ENCODE measurements at places on chromosomes 16 and 17.

DNA sequence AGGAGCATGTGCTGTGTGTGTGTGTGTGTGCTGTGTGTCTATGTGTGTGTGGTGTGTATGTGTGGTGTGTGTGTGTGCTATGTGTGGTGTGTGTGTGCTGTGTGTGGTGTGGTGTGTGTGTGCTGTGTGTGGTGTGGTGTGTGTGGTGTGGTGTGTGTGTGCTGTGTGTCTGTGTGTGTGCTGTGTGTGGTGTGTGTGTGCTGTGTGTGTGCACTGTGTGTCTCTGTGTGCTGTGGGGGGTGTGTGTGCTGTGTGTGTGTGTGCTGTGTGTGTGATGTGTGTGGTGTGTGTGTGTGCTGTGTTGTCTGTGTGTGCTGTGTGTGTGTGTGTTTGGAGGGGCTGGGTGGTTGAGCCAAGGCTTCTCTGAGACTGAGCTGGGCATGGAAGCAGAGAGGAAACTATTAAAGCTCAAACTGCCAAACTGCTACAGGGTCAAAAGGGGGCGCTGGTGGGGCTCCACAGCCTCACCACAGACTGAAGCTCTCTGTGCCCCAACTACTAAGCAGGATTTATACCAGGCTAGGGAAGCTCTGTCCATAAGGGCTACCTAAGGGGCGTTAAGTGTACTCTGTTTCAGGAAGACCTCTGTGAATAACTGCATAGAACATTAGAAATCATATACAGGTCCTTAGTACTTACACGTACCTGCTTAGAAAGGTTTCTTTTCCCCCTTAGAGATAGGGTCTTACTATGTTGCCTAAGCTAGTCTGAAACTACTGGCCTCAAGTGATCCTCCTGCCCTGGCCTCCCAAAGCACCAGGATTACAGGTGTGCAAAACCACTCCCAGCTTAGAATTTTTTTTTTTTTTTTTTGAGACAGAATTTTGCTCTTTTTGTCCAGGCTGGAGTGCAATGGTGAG is 27.8 kb upstream of the GHDC start:
- DNase-seq, result peak; percentile 54

DNA sequence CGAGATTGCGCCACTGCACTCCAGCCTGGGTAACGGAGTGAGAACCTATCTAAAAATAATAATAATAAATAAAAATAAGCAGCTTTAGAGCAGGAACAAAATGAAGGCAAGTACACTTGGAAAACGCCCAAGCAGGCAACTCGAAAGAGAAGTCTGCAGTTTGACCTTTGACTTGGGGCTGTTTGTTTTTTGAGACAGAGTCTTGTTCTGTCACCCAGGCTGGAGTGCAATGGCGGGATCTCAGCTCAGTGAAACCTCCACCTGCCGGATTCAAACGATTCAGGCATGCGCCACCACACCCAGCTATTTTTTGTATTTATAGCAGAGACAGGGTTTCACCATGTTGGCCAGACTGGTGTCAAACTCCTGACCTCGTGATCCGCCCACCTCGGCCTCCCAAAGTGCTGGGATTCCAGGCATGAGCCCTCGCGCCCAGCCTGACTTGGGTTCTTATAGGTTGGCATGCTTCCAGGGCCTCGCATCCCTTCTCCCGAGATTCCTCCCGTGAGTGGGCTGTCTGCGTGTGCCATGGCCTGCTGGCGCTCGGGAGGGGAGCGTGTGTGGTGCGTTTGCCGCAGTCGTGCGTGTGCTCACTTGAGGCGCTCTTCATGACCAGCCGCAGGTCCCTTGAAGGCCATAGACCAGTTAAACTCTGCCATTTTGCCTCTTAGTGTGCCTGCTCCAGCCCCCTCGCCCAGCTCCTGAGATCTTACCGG is 18.4 kb upstream of the UBE2I start:
- no peak for DNase-seq

- DNase-seq, result peak; percentile 35
Observed at GRCh38 chr16:30430428-30430970, 669 bp upstream of the DCTPP1 start.

- DNase-seq, result peak; percentile 49
Observed at GRCh38 chr17:50221266-50221863, 19.9 kb upstream of the COL1A1 start.

- no peak for DNase-seq
Observed at GRCh38 chr16:87678618-87679017, 76.3 kb downstream of the JPH3 start.

GRCh38 chr17:36889770-36890349 is 47.4 kb upstream of the LHX1 start:
- DNase-seq, result no peak

DNA sequence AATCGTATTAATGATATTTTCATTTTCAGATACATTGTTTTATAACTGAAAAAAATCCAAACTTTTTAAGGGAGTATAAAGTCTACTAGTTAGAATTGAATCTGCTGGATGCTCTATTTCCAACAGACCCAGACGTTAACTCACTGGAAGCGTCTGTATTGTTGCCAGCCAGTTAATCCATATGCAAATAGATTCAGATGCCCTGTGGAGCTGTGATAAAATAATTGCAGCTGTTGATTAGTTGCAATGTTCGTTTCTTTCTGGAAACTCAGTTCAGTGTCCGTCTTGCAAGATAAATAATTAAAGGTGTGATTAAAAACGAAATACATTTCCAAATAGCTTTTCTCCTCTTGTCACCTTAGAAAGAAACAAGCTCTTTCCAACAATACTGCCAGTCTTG is 5.1 kb upstream of the GNA13 start:
- DNase-seq, result no peak

- peak; percentile 96 for DNase-seq
Observed at GRCh38 chr16:25109643-25110042, 1.9 kb upstream of the LCMT1 start.

- DNase-seq, result no peak
Observed at GRCh38 chr16:11104168-11105037, 151.6 kb downstream of the SOCS1 start.

DNA sequence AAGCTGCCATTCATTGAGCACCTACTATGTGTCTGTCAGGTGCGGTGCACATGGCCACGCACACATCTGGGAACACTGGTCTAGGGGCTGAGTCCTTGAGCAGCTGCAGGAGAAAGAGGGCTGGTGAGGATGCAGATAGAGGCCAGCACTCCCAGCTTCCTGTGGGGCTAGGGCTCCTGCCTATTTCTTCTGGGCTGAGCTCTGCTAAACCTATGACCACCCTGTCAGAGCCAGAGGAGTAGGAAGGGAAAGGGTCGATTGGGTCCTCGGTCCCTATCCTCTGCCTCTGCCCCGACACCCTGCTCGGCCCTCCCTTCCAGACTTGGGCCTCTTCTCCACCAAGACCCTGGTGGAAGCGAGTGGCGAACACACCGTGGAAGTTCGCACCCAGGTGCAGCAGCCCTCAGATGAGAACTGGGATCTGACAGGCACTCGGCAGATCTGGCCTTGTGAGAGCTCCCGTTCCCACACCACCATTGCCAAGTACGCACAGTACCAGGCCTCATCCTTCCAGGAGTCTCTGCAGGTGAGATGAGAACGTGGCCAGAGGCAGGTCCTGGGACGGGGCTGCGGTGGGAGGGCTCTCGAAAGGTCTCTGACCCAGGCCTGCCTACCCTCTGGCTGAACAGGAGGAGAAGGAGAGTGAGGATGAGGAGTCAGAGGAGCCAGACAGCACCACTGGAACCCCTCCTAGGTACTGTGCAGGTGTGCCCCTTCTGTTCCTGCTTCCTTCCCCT is 4.0 kb upstream of the TMEM88 start:
- DNase-seq, result no peak

- no peak for DNase-seq
Observed at GRCh38 chr17:56926704-56927103, 12.9 kb upstream of the TRIM25 start.

GRCh38 chr16:69273009-69273408 is 38.1 kb upstream of the VPS4A start:
- peak; percentile 17 for DNase-seq

GRCh38 chr17:81814748-81815645 is 11.0 kb downstream of the GCGR start:
- no peak for DNase-seq

- no peak for DNase-seq
Observed at GRCh38 chr16:26129997-26130396, 438.2 kb downstream of the HS3ST4 start.

DNA sequence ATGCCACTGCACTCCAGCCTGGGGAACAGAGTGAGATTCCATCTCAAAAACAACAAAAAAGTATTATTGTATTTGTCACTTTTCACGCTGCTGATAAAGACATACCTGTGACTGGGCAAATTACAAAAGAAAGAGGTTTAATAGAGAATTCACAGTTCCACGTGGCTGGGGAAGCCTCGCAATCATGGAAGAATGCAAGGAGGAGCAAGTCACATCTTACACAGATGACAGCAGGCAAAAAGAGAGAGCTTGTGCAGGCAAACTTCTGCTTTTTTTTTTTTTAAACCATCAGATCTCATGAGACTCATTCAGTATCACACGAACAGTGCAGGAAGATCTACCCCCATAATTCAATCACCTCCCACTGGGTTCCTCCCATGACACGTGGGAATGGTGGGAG is 41.5 kb upstream of the ETV4 start:
- peak; percentile 25 for DNase-seq

- DNase-seq, result no peak
Observed at GRCh38 chr17:81941484-81942166, 4.5 kb upstream of the PYCR1 start.

- DNase-seq, result no peak
Observed at GRCh38 chr17:2905269-2905668, 109.0 kb downstream of the RAP1GAP2 start.

DNA sequence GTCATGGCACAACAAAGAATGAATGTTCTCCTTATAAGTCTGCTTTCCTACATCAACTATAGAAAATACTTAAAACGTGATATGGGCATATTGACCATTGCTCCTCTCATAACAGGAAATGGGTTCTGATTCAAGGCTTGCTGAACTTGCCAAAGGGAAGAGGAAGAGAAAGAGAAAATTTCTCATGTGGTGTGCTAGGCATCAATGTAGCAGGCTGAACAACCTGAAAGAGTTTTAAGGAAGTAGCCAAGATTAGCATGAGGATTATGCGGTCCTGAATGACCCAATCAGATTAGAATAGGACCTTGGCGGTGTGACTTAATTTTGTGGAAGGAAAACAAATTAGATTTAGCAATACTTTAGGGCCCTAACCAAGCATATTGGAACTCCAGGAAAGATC is 617.7 kb upstream of the CDH11 start:
- DNase-seq, result no peak

GRCh38 chr16:17412791-17413190 is 58.0 kb downstream of the XYLT1 start:
- DNase-seq, result no peak

- peak; percentile 19 for DNase-seq
Observed at GRCh38 chr16:47475786-47476185, 14.7 kb downstream of the PHKB start.

- no peak for DNase-seq
Observed at GRCh38 chr17:57530026-57530425, 215.1 kb downstream of the CCDC182 start.

DNA sequence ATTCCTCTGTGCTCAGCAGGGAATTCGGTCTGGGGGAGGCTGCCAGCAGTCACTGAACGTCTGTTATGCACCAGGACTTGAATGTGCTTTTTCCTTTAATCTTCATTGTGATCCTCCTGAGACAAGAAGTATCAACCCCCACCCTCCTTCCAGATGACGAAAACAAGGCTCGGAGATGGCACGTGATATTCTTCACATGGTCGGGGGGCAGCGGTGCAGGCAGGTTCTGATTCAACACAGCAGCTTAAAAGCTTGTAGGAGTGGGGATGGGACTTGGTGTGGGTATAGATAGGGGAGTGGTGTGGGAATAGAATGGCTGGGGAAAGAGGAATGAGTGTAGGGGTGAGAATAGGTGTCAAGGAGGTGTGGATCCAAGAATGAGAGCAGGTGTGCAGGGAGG is 6.4 kb downstream of the NECAB2 start:
- DNase-seq, result no peak

- DNase-seq, result no peak
Observed at GRCh38 chr17:42334677-42335076, 46.4 kb downstream of the STAT5A start.

DNA sequence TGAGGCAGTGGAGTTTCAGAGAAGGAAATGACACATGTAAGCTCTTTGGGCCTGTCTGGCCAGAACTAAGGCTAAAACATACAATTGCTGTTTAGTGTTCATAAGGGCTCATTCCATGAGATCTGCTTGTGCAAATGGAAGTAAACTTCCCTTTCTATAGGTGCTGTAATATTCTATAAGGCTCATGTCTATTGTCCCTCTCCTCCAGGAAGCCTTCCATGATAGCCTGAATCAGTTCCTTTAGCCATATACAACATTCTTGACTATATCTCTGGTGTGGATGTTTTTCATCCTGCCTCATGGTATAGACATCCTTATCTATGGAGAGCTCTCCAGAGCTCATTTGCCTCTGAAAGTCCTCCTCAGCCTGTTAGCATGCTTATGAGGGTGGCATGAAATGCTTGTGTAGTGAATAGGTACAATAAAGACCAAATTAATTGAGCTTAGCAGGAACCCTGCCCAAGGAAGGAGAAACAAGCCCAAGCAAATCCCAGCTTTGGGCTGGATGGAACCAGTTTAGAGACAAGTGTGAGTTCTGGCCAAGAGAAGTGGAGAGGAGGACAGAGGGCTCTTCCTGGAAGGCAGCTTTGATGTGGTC is 1.6 kb upstream of the ETV4 start:
- no peak for DNase-seq

DNA sequence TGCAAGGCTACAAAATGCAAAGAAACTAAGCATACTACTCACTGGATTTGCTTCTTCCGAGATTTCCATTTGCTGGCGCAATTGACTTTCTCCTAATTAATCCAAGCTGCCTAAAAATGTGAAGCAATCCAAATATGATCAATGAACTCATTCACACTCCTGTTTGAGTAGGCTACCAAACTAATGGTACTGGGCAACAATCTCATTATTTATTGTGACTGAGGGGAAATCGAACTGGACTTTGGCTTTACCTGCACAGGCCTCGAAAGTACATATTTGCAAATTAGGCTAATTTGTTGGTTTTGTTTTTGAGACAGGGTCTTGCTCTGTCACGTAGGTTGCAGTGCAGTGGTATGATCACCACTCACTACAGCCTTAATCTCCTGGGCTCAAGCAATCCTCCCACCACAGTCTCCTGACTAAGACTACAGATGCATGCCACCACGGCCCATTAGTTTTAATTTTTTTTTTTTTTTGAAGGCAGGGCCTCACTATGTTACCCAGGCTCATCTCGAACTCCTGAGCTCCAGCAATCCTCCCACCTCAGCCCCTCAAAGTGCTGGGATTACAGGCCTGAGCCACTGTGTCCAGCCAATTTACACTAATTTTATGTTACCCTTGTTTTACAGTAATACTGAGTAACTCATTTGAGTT is 2.6 kb downstream of the ERI2 start:
- no peak for DNase-seq

DNA sequence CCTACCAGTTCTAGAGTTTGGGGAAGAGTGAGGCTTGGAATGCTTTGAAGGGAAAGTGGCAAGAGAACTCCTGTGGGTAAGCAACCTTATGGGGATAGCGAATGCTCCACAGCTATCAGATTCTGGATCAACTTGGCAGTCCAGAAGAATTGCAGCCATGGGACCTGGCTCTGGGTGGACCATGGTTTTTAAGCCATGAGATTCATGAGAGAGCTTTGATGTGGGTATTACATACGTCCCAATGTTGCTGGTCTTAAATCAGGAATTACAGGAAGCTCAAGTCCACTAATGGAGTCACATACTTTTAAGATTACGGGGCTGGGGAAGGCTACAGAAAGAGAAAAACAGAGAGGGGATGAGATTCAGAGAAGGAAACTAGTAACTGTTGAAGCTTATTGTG is 142.5 kb upstream of the ELAC2 start:
- no peak for DNase-seq

Data from LHCN-M2 (cell line).